ENCODE measurements at places on chromosomes 2 and 18.

DNA sequence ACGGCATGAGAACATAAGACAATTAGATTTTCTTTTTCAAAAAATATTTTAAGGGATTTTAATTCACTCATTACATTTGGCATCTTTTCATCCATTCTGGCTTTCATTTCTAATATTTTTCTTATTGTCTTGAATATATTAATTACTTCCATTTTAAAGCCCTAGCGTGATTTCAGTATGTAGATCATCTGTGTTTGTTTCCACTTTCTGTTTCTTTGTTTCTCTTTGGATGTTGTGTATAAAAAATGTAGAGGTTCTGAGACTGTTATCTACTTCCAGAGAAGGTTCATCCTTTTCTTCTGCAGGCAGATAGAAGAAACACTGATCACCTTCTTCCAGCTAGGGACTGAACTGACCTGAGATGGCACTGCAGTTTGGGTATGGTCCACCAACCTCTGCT is 664.4 kb upstream of the SLC39A10 start:
- DNase-seq: no peak

- no peak for DNase-seq
Observed at GRCh38 chr2:16170675-16171424, 230.5 kb downstream of the MYCN start.

GRCh38 chr2:200794143-200794542 is 17.6 kb upstream of the BZW1 start:
- DNase-seq: no peak

GRCh38 chr2:145495590-145495989 is 975.7 kb upstream of the ZEB2 start:
- DNase-seq: no peak

DNA sequence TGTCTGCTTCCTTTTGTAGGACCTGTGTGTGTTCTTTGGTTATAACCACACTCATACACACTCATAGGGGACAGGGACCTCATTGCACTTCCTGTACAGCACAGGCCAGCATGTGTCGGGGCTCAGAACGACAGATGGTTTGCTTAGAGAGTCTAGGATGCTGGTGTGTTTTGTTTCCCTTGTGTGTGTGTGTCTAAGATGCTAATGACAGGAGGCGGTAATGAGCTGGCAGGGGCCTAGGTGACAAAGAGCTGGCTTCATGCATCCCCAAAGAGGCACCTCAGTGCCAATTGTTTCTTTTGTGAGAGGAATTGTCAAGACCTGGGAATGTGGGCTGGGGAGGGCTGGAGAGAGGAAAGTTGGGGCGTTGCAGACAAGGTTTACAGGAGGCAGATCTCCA is 66.6 kb downstream of the CELF4 start:
- DNase-seq: no peak

GRCh38 chr2:220162320-220162719 is 534.9 kb downstream of the SLC4A3 start:
- no peak for DNase-seq

GRCh38 chr2:34408100-34408499 is 809.0 kb upstream of the FAM98A start:
- no peak for DNase-seq

DNA sequence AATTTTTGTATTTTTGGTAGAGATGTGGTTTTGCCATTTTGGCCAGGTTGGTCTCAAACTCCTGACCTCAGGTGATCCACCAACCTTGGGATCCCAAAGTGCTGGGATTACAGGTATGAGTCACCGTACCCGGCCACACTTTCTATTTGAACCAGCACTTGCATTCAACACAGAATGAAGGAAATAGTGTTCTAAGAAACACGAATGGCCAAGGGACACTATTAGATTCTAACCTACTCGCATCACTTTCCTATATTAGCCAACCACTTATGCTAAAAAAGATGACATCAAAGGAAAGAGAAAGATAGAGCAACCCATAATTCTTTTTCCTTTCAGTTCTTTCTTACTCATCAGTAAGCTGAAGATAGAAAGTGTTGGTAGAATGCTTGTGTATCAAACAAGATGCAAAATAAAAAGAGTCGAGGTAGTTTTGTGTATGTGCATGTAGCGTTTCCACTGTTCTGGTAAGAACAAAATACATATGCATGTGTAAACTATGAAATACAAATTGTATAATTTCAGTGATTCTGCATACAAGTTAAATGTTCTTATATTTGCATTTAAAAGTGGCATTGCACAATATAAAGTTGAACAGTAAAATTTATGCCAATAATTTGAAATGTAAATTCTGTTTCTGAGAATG is 247.6 kb downstream of the CDCA7 start:
- no peak for DNase-seq

DNA sequence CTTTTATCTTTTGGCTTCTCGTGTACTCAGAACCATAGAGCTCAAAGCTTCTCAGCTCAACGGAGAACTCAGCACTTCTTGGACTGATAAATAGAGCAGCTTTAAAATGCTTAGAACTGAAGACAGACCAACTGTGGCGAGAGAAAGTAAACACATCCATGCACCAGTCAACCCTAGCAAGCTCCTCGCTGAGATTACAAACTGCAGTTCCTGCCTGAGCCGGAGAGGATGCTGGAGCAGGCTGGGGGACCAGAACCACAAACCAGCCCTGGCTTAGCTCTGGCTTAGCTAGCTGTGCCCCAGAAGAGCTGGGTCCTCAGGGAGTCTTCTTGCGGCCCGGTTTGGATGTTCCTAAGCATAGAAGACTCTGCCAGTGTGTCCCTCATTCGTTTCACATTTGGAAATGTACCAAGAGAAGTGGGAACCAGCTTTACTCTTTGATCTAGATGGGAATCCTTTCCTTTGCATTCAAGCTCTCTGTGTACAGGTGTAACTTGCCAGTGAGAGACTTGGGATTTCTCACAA is 5.6 kb downstream of the PAX8 start:
- DNase-seq: peak; percentile 31

GRCh38 chr18:57890266-57890665 is 87.2 kb upstream of the ATP8B1 start:
- no peak for DNase-seq

DNA sequence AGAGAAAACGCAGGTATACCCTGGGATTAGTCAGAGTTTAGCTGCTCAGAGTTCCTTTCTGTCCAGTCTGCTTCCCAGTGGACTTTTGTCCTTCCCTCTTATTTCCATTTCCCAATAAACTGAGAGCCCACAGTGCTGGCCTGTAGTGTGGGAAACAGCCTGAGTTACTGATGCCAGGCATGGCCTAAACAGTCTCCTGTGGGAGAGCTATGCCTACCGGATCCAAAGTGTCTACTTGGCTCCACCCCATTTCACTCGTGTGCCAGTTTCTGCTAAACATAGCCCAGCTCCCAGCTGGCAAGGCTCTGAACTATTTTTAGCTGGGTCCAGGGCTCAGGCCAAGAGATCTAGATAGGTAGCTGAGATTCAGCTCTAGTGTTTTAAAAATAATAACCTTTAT is 15.6 kb upstream of the PPP1CB start:
- DNase-seq: no peak

GRCh38 chr2:19176172-19176852 is 182.1 kb downstream of the OSR1 start:
- no peak for DNase-seq

DNA sequence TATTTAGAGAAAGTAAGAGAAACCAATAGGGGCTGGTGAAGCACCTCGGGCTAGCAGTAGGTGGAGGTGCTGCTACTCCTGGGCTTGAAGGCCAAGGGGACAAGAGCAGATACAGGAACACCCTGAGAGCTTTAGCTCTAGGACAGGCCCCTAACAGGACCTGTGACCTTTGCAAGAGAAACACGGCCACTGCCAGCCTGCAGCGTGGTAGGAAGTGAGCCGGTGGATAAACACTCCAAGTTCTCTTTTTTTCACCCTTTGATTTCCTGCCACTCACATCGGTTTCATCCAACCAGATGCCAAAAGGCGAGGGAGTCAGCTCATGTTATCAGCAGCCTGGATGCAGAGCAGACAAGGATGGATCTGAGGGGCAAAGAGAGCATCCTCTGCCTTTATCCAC is 66.8 kb upstream of the SPRED2 start:
- no peak for DNase-seq

DNA sequence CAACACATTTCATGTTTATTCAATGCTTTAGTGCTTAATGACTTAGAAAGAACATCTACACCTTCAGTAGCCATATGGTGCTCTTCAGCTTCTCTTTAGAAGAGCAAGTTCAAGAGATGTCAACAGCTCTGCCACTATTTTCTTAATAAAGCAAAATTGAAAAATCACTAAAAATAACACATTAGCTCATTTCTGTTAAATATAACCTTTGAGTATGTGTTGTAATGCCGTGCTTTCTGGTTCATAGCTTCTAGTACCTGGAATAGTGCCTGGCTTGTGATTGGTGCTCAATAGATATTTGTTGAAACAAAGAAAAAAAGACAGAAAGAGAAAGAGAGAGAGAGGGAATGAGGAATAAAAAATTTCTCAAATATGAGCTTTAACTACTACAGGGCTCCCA is 349.8 kb upstream of the SPRED2 start:
- no peak for DNase-seq

Data from suppressor macrophage treated with lipopolysaccharide for 1 hour (primary cell).